Choroid plexus epithelial cell (primary cell): ENCODE measurements at places on chromosomes 13 and 19.

DNA sequence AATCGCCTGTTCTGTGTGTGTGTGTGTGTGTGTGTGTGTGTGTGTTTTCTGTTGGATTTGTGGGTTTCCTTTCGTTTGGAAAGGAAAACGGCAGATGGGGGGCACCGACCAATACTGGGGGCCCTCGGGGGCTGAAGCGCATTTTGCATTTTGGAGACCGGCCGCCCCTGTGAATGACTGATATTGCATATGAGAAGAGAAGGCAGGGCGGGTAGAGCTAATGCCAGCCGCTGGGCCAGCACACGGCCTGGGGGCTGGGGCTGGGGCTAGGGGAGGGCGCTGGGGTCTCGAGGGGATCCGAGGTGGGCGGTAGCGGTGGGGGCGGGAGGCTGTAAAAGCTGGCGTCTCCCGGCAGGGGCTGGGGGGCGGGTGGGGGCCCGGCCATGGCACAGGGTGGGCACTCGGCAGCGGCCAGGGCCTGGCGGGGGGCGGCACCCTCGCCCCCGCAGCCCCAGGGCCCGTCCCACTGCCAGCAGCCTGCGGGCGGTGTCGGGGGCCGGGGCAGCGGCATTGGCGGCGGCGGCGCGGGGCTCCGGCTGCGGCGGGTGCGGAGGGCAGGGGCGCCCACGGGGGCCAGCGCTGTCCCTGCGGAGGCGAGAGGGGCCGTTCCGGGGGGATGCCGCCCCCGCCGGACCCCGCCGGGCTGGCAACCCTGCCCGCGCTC is 11.2 kb downstream of the ANO8 start:
- DNase-seq: no peak

DNA sequence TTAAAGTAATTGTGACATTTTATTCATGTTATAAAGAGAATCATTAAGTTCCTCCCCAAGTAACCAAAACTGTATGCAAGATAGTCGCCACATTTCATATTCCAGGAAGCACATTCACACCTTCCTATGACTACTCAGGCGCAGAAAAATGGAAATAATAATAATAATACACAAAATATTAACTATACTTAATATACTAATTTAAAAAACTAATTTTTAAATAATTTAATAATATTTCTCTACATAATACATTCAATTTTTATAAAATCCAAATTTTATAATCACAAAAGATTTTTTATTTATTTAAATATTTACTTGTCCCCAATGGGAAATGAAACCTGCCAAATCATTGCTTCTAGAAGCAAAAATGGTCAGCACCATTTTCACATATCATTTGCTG is 797.4 kb upstream of the GPC6 start:
- no peak for DNase-seq

DNA sequence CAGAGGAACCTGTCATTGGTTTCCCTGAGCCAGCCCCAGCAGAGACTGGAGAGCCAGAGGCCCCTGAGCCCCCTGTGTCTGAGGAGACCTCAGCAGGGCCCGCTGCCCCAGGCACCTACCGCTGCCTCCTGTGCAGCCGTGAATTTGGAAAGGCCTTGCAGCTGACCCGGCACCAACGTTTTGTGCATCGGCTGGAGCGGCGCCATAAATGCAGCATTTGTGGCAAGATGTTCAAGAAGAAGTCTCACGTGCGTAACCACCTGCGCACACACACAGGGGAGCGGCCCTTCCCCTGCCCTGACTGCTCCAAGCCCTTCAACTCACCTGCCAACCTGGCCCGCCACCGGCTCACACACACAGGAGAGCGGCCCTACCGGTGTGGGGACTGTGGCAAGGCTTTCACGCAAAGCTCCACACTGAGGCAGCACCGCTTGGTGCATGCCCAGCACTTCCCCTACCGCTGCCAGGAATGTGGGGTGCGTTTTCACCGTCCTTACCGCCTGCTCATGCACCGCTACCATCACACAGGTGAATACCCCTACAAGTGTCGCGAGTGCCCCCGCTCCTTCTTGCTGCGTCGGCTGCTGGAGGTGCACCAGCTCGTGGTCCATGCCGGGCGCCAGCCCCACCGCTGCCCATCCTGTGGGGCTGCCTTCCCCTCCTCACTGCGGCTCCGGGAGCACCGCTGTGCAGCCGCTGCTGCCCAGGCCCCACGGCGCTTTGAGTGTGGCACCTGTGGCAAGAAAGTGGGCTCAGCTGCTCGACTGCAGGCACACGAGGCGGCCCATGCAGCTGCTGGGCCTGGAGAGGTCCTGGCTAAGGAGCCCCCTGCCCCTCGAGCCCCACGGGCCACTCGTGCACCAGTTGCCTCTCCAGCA is 4.2 kb downstream of the ZNF574 start:
- no peak for DNase-seq

GRCh38 chr19:15197942-15198341 is 2.9 kb downstream of the NOTCH3 start:
- DNase-seq: no peak

DNA sequence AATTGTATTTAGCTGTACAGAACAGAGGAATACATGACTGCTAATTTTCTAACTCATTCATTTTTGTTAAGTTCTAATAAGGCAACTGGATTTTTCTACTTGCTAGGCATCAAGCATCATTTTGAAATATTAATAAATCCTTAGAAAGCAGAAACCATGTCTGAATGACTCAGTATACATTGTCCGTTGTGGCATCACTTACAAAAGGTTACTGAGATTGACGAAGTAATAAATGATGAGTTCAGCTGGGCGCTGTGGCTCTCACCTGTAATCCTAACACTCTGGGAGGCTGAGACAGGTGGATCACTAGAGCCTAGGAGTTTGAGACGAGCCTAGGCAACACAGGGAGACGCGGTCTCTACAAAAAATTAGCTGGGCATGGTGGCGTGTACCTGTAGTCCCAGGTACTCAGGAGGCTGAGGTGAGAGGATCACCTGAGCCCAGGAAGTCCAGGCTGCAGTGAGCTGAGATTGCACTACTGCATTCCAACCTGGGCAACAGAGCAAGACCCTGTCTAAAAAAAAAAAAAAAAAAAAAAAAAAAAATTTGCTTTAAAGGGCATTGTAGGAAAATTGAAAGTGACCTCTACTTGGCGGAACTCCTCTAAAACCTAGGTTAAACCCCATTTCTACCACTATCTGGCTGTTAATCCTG is 36.6 kb downstream of the LHFPL6 start:
- no peak for DNase-seq

- DNase-seq: no peak
Measured at GRCh38 chr19:10544753-10545251, 1.1 kb downstream of the ATG4D start.

DNA sequence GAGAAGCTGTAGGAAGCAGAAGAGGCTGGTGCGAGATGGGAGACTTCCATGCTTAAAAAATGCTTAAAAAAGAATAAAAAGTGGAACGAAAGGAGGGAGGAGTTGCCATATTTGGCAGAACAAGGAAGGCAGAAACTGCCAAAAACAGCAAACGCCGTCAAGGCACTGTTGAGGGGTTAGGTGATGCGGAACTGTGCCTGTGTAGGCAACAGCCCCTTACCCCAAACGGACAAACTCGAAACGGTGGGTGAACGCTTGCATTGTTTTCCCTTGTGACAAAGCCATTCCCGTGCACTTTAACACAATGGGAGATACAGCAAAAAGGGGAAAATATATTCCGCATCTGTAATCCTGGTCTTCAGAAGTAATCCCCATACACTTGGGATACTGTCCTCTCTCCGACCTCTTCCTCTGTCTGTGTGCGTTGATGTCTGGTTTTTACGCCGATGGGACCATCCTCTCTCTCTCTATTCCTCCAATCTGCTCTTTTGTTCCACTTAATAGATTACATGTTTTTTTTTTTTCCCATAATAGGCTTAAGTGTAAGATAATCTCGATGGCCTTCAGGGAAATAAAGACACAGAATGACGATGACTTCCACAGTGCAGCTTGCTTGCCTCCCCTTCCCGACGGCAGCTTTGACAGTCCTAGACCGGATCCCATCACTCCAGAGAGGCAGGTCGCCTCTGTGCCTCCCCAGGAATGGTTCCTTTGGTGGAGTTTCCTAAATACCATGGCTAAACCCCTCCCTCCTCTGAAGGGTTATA is 132.7 kb upstream of the RNF113B start:
- DNase-seq: no peak

- DNase-seq: no peak
Measured at GRCh38 chr19:38036707-38037611, 130.0 kb downstream of the SIPA1L3 start.

DNA sequence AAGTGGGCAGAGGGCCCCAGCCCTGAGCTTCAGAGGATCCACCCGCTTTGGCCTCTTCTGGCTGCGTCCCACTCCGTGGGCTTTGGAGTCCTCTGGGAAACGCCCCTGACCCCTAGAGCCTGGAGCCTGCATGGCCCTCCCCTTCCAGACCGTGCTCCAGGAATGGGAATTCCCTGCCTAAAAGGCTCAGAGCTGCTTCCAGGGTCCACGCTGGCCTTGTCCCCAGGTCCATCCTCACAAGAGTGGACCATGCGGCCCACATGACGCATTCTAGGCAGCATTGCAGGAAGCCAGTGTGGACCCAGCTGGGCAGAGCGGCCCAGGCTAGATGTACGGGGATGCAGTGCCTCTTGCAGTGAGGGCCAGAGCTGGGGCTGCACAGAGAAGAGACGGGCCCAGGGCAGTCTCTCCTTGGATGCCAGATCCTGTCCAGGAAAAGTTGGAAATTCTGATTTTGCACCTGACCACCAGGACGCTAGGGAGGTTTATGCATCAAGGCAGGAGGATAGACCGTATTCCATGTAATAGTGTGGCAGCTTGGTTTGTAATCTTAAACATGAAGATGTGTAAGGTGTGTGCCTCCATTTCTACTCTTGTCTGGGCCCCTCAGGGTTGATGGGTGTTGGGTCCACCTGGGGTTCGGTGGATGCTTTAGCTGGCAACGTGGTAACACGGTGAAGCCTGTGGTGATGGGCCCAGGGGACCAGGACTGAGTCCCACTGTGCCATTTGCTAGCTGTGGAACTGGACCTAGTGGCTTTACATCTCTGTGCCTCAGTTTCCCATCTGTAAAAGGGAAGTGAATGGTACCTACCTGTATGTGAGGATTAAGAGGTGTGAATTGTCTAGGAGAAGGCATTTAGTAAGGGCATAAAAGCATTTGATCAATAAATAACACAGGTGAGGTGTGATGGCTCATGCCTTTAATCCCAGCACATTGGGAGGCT is 14.8 kb upstream of the FXYD3 start:
- no peak for DNase-seq

- DNase-seq: no peak
Measured at GRCh38 chr13:99415851-99416331, 85.4 kb upstream of the TM9SF2 start.

- no peak for DNase-seq
Measured at GRCh38 chr13:39054112-39054511, 15.9 kb downstream of the NHLRC3 start.

DNA sequence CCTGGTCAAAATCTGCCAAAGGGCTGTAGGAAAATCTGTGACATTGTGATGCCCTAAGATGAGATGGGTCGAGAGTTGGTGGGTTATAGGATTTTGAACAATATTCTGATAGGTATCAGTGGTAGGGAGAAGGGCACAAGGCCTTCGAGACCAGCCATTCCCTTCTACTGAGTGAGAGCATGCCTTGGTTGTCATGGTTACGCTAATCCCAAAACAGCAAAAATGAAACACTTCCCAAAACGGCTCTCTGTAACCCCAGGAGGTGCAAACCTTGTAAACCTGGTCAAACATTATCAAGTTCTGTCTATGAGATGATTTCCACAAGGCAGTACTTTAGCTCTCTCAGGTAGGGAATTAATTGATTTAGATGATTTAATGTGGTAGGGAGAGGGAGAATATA is 158.7 kb upstream of the RNF113B start:
- no peak for DNase-seq

GRCh38 chr13:113151745-113152690 is 6.4 kb upstream of the PROZ start:
- DNase-seq: peak; percentile 81

DNA sequence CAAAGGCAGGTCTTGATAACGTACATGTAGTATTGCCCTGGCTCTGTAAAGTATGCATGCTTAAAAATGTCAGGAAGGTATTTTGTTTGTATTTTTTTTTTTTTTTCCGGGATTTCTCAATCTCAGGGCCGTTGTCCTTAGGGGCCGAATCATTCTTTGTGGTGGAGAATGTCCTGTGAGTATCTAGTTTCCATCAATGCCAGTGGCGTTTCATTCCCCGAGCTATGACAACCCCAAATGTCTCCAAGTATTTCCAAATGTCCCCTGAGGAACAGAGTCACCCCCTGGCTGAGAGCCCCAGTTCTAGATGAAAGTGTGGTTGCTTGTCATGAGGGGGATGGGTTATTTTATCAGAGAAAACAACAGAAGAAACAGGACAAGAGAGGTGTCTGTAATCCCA is 68.7 kb downstream of the ACSBG2 start:
- peak; percentile 33 for DNase-seq

DNA sequence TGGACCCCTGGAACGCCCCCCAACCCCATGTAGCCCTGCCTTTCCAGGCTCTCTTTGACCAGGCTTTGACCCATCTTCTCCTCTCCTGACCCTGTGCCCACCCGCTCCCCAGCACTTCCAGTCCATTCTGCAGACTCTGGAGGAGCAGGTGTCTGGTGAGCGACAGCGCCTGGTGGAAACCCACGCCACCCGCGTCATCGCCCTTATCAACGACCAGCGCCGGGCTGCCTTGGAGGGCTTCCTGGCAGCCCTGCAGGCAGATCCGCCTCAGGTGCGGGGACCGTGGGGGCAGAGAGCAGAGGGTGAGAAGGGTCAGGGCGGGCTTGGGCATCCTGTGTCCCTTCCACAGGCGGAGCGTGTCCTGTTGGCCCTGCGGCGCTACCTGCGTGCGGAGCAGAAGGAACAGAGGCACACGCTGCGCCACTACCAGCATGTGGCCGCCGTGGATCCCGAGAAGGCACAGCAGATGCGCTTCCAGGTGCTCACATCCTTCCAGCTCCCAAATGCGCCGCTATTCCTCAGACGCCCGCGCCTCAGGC is 6.1 kb downstream of the APLP1 start:
- no peak for DNase-seq

DNA sequence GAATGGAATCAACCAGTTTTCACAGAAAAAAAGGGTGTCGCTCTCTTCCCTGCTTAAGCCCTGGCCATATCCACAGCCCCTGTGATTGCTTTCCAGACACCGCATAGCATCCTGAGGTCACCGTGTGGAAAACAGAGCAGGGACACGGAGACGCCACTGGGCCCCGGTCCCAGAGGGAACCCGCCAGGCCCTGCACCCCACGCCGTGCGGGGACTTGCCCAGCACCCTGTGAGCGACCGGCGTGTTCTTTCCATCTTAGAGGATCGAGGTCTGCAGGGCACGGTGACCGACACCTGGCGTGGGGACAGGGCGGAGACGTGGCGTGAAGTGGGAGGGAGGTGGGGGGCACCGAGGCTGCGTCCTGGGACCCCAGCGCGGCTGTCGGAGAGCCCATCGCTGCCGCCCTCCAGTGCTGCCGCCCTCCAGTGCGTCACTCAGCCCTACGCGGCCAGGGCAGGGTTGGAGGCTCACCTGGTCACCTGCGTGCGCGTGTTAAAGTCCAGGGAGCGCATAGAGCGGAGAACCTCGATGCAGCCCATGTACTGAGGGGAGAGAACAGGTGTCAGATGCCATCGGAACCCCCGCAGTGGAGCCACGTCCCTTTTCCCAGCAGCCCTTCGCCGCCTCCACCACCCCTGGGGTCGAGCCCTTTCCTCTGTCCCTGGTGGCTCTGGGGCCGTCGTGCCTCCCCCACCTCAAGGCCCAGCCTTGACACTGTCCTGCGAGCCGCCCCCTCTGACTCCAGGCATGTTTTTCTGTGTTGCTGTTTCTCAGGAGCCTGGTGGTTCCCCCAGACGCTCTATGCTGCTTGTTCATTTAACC is 20.2 kb downstream of the SHC2 start:
- no peak for DNase-seq

- peak; percentile 73 for DNase-seq
Measured at GRCh38 chr19:3304871-3305423, 61.4 kb upstream of the NFIC start.

- no peak for DNase-seq
Measured at GRCh38 chr13:58463841-58464240, 832.3 kb downstream of the PCDH17 start.
